ENCODE measurements at places on chromosomes 13 and 19.

GRCh38 chr19:49340865-49341718 is 5.9 kb downstream of the CD37 start:
- DNase-seq = no peak

- no peak for DNase-seq
These were observed 877.1 kb upstream of the KLHL1 start for GRCh38 chr13:70985371-70985770.

DNA sequence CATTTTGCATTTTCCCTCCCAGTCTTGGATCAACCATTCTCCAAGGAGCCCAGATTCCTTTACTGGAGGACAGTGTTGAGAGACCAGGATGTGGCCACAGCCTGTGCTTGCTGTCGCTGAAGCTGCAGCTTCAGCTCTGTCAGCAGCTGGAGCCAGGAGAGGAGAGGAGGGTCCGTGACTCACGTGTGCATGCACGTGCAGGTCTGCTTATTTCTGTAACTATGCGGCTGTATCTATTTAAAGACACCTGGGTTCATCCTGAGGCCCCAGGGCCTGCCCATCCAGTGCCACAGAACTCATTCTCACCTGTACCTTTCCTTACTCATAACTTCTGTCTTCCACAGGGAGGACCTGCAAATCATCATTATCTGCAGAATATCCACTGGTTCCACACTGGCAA is 8.2 kb upstream of the LAMP1 start:
- DNase-seq = no peak

DNA sequence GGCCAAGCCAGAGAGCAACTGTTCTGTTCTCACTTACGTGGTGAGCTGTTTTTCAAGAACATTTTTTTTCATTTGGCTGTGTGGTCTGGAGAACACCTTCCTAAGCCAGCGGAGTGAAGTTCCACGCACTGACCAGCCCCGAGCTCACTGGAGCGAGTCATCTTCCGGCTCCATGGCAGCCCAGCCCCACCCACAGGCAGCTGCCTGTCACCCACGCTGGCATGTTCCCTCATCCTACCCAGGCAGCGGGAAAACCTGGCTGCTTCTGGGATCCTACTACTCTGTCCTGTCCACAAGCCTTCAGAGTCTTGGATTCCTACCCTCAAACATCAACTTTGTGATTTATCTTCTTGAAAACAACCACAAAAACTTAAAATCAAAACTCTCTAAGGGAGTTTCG is 76.2 kb downstream of the GGACT start:
- DNase-seq = no peak

DNA sequence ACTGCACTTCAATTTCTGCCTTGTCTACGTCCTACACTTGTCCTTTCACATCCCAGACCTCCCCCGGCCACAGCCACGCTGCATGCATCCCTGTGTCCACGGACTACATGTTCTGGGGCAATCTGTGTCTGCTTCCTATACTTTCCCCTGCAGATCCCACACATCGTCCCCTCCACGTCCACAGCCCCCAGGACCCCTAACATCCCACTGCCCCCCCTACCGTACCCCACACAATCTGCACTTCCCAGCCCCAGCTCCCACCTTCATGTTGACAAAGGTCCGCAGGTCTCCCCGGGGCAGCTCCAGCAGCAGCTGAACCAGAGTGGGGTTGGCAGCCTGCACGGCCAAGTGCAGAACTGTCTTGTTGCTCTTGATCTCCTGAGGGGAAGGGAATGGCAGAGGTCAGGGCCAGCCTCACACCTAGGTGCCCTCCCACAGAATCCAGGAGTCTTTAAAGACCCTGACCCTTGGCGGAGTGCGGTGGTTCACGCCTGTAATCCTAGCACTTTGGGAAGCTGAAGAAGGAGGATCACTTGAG is 10.2 kb downstream of the NFKBID start:
- DNase-seq = no peak

GRCh38 chr19:5592531-5593342 is 25.0 kb upstream of the TINCR start:
- DNase-seq = no peak

- DNase-seq = no peak
These were observed 114.4 kb downstream of the RAB20 start for GRCh38 chr13:110447058-110447511.

DNA sequence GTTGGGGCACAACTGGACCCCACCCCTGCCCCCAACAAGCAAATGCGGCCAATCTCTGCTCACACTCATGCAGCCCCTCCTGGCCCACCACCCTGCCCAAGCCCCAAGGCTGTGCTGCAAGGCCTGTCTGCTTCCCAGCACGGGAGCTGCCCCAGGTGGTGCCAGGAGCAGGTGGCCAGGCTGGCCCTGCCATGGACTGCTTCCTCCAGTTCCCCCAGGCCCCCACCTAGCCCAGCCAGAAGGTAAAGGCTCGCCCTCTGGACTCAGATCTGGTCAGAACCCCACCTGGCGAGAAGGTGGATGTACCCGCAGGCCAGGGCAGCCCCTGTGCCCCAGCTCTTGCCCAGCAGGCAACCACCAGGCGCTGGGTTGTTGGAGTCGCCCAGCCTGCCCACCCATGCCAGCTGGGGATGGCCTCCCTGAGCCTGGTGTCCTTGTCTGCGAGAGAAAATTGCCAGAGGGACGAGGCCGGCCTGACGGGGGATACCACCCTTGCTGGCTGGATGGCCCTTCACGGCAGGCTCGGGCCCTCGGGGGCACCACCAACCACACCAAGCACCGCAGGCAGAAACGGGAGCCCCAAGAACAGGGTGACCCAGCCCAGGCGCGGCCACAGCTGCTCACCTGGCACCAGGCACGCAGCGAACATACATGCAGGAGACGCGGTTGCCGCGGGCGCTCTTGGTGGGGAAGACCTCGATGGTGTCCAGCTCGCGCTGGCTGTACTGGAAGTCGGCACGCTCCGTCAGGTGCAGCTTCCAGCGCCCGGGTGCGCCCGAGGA is 4.5 kb downstream of the ABHD17A start:
- no peak for DNase-seq

DNA sequence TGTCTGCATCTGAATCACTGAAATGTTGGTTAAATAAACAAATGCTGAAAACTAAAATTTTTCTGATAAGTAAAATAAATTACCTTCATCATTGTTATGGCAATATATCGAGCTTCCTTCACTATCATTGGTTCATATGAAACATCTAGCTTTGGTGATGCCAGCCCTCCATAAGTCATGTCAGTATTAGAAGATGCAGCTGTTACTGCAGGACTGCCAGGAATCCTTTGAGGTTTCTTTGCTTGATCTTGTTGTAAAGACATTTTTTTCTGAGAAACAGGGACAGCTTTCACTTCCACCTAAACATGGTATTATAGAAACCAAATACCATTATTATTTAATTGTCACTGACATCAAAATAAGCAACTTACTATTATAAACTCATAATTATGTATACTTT is 123.7 kb upstream of the FBXL3 start:
- no peak for DNase-seq

- no peak for DNase-seq
These were observed 31.1 kb upstream of the CYP2S1 start for GRCh38 chr19:41161903-41162302.

DNA sequence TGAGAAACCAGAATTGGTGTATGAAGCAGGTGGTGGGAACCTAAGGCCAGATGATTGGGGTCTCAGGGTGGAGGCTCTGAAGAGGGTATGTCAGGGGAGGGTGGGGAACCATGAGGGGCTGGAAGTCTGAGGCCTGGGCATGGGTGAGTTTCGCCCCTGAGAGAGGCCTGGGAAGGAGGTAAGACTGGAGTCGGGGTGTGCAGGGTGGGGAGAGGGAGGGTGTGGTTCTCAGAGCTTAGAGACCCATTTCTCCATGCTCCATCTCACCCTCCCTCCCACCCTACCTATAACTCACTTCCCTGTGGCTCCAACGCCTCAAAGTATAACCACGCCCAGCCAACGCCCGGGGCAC is 1.0 kb upstream of the KLHL26 start:
- no peak for DNase-seq

DNA sequence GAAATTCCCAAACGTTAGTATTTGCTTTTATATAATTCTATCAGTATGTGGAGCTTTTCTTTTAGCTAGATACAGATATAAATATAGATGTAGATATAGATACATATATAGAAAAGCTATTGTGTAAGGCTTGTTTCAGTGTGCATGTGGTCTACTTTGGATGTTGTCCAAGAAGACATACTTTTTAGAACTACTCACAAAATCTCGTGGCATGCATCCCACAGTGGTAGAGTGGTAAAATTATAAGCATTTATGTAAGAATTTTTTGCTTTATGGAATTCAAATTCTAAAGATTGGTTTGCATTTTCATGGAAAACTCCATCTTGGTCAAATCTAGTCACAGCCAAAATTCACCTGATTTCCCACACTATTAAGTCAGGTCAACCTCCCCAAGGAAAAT is 880.4 kb downstream of the EFNB2 start:
- DNase-seq = peak; percentile 39

- no peak for DNase-seq
These were observed 9.9 kb downstream of the LYL1 start for GRCh38 chr19:13092606-13093235.

- no peak for DNase-seq
These were observed 30.9 kb downstream of the LAMP1 start for GRCh38 chr13:113327766-113328471.

GRCh38 chr19:8265872-8266271 is 42.3 kb downstream of the CD320 start:
- DNase-seq = no peak

GRCh38 chr19:18274781-18275356 is 617 bp upstream of the IQCN start:
- DNase-seq = peak; percentile 80

GRCh38 chr13:33752597-33752996 is 65.4 kb upstream of the RFC3 start:
- no peak for DNase-seq

DNA sequence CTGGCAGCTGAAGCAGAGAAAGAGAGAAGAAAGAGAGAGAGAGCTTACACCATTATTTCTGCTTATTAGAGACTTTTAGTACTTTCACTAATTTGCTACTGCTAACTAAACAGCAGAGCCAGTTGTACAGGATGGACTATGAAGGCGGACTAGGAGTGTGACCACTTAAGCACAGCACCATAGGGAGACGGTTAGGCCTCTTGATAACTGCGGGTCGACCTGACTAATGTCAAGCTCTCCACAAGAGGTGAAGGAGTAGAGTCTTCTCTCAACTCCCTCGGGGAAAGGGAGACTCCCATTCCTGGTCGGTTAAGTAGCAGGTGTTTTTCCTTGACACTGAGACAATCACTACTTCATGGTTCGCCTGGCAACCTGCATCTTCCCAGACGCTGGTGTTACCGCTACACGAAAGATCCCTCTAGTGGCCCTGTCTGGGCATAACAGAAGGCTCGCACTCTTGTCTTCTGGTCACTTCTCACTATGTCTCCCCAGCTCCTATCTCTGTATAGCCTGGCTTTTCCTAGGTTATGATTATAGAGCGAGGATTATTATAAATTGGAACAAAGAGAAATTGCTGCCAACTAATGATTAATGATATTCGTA is 5.3 kb upstream of the PSG7 start:
- DNase-seq = peak; percentile 1

DNA sequence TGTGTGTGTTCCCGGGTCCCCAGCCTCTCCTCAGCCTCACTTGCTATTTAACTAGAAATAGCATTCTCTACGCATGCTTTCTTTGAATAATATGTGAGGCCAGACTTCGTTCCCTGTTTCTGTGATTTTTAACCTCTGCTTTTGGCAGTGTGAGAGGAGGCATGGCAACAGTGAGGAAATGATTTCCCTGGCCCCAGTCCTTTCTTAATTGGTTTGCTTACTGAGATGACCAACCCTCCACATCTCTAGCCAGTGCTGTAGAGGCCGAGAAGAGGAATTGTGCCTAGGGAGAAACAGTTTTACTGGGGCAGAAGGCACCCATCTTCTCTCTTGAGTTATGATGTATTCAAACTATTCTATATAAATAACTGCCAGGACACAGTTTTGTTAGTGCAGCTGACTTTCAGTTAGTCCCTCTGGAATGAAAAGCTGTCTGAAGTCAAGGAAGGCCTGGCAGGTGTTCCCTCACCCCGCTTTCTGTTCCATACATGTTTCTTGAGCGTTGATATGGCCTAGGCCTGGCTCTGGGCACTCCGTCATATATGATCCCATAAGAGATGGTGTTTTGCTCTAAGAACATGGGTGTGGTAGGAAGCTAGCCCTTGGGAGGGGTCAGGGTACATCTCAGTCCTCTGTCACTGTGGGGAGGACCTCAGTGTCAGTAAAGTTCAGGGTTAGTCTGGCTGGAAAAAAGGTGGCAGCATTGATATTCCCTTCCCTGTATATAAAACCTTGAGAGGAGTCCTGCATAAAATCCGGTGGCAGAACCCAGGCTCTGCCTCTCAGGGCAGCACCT is 73.7 kb upstream of the NPAS1 start:
- peak; percentile 57 for DNase-seq

DNA sequence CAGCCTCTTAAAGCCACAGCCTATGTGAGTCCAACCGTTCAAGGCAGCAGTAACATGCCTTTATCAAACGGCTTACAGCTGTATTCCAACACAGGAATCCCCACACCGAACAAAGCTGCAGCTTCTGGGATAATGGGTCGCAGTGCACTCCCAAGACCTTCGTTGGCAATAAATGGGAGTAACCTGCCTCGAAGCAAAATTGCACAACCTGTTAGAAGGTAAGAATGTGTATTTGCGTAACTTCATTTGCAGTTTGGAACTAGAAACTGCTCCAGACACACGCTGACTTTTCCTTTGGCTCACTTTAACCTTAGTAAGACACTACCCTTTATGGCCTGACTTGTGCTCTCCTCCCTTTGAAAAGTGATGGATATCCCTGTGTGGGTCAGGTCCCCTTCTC is 63.4 kb downstream of the SLAIN1 start:
- no peak for DNase-seq

GRCh38 chr13:107351305-107351704 is 783.4 kb upstream of the ARGLU1 start:
- no peak for DNase-seq

- no peak for DNase-seq
These were observed 8.2 kb upstream of the MEIS3 start for GRCh38 chr19:47427241-47428176.

DNA sequence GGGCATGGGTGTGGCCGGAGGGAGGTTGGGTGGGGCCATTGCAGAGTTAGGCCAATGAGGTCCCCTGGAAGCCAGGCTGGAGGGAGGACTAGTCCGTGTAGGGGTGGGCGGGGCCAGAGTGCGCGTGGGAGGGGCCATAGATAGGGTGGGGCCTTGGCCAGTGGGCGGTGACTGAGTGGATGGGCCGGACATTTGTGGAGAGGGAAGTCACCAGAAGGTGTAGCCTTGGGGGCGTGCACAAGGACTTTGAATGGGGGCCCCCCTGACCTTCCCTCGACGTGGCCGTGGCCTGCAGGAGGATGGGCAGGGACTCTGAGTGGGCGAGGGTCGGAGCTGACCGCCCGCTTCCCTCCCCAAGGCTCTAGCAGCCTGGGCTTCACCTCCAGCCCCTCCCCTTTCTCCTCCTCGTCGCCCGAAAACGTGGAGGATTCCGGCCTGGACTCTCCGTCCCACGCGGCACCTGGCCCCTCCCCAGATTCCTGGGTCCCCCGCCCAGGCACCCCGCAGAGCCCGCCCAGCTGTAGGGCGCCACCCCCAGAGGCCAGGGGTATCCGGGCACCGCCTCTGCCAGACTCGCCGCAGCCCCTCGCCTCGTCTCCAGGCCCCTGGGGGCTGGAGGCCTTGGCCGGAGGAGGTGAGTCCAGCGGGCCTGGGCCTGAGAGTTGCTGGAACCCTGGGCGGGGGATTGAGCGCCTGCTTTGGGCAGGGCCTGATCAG is 16.5 kb upstream of the B3GNT3 start:
- DNase-seq = no peak

All from stromal cell of bone marrow (primary cell).